Activated CD4-positive, alpha-beta T cell treated with anti-CD3 and anti-CD28 coated beads for 48 hours (primary cell): ENCODE measurements at places on chromosomes 3 and 15.

DNA sequence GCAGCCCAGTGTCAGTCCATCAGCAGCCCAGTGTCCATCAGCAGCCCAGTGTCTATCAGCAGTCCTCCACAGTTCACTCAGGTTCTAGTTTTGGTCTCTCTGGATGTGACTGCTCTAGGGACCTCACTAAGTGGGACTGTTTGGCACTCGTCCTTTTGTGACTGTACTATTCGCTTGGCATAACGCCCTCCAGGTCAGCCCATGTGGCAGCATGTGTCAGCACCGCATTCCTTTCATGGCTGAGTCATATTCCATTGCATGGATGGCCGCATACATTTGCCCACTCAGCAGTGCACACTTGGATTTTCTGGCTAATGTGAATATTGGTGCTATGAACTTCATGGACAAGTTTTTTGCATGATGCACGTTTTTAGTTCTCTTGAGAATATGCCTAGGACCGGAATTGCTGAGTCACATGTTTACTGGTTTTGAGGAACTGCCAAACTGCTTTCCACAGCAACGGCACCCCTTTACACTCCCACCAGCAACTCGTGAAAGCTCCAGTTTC, 16.4 kb downstream of the CHST13 start:
- no peak for DNase-seq

DNA sequence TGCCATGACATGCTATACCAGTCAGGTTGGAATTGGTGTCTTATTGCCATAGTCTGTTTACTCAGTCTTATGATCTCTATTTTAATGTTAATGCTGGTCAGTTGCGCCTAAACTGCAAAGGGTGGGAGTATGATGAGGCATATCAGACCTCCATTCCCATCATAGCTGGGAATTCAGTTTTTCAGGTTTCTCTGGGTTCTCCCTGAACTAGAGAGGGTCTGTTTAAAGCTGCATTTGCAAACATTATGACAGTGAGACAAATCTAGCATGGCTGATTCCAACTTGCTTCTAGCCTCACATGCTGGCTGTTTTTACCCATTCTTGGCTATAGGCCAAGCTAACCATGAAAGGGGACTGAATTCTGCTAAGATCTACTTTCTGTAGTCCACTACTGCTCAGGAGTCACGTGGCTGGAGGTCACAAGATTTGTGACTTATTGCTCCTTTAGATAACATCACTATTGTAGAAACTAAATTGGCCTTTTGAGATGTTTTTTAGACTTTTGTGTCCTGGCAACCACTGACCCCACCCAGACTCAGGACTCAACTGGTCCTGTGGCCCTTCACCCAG, 96.5 kb downstream of the TGFBR2 start:
- no peak for DNase-seq

GRCh38 chr3:167166594-167167253, 213.4 kb downstream of the ZBBX start:
- no peak for DNase-seq

DNA sequence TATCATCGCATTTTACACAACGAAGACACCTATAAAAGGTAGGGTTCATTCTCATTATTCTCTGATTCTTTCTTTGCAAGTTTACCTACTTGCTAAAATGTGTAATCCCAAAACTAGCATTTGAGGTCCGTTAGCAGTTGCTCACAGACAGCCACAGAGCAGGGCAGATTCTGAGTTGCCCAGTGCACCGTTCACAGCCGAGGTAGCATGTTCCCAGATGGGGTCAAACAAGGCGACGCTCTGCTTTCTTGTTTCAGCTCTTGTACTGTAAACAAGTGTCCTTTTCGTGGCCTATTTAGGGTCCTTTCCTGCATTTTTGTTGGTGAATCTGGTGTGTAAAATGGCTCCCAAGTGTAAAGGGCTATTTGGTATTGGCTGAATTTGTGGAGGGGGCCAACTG, 3.1 kb downstream of the PPP1R2 start:
- DNase-seq, result peak; percentile 55

DNA sequence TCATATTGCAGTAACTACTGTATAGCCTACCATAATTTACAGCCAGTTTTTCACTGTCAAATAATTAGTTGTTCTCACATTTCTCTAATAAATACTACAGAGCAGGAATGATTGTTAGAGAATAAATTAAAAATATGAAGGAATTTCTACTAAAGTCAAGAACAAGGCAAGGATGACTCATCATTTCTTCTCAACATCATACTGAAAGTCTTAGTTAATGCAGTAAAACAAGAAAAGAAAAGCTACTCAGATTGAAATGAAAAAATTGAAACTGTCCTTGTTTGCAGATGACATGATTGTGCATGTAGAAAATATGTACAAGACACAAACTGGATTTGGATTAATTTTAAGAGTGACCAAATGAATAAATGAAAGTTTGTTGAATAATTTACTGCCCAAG, 608.2 kb downstream of the NSUN3 start:
- no peak for DNase-seq
